ENCODE measurements at places on chromosomes 2 and 18. TPM values are rescaled to one million over a fixed set of nuclear protein-coding genes. Genes with fewer than 3 reads are reported as not detected.

RFTN2 gene
- total RNA-seq = not detected

CLEC4F gene
- total RNA-seq = 0.10 TPM

CXCR4 gene
- total RNA-seq = 83.3 TPM

NFATC1 gene
- total RNA-seq = 102 TPM

IHH gene
- not detected for total RNA-seq

LOXHD1 gene
- total RNA-seq = not detected

CCDC150 gene
- 16.7 TPM for total RNA-seq

DSG3 gene
- total RNA-seq = not detected

ERFE gene
- total RNA-seq = not detected

LIPT1 gene
- 3.3 TPM for total RNA-seq

ATP8B1 gene
- 0.16 TPM for total RNA-seq

NT5DC4 gene
- not detected for total RNA-seq
